Activated T-cell treated with anti-CD3 and anti-CD28 coated beads for 48 hours (primary cell): ENCODE measurements at places on chromosomes 12 and 14.
A peak's percentile ranks its signal among the peaks of the same experiment; 100 is the strongest.

DNA sequence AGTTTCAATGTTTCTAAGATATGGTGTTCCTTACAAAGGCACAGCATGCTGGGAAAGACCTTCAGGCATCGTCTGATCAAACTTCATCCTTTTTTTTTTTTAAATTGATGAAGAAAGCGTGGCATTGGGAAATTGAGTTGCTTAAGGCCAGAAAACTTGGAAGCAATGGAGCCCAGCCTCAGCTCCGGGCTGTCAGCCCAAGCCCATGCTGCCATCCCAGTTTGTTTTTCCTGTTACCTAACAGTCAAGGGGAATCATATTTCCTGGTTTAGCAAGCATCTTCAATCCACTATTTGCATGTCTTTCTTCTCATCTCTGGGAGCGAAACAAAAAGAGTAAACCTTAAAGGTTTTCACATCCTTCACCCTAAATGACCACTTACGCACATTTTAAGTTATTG is 200.2 kb downstream of the CHST11 start:
- no peak for DNase-seq

DNA sequence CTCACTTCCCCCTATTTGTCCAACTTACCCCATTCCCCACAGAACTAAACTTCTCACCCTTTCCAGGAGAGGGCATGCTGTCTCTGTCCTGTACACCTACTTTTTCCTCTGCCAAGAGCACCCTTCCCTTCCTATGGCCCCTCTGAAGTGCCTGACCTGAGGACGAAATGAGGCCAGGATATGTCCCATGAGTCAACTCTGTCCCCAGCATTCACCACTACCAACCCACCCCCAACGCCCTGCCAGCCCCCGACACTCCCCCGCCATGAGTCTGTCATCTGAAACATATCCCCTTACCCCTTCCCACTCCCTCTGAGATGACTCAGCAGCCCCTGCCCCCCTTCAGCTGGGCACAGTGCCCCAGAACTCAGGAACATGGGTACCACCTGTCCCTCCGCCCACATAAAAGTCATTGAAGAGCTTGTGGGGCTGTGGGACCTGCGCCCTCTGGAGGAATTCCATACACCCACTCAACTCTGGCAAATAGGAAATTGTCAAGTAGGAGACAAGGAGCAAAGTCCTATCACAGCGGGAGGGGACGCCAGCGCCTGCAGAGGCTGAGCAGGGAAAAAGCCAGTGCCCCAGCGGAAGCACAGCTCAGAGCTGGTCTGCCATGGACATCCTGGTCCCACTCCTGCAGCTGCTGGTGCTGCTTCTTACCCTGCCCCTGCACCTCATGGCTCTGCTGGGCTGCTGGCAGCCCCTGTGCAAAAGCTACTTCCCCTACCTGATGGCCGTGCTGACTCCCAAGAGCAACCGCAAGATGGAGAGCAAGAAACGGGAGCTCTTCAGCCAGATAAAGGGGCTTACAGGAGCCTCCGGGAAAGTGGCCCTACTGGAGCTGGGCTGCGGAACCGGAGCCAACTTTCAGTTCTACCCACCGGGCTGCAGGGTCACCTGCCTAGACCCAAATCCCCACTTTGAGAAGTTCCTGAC is 26.3 kb downstream of the ITGA7 start:
- no peak for DNase-seq

GRCh38 chr14:63949696-63950095 is 96.9 kb downstream of the SYNE2 start:
- DNase-seq: no peak

- DNase-seq: no peak
These were observed 2.8 kb downstream of the NFATC4 start for GRCh38 chr14:24370748-24371147.

GRCh38 chr12:29625359-29625953 is 128.0 kb upstream of the OVCH1 start:
- DNase-seq: no peak

DNA sequence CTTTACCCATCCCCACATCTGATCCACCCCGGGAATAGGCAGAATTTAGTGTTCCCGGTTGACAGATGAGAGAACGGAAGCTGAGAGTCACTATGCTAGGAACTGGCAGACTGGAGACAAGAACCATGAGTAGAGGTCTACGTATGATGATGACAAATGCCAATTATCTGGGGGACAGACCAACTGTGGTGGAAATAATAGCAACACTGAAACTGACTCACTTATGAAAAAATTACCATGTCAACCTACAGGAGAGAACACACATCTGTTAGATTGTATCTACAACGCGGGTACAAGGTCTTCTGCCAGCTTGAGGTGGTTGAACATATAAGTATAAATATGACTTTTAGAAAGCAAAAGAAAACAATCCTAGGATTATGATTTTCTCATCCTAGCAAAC is 15.4 kb upstream of the SELPLG start:
- DNase-seq: no peak

DNA sequence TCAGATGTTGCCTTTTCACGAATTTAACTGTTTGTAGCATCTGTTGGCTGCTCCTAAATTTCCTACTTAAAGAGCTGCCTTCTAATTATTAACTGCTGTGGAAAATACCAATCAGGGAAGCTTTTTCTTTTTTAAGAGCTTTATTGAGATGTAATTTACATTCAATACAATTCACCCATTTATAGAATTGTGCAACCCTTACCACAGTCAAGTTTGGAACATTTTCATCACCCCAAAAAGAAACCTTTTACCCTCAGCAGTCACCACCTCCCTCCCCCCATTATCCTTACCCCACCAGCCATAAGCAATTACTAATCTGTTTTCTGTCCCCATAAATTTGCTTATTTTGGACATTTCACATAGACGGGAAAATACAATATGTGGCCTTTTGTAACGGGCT is 1.4 kb downstream of the PCNX4 start:
- DNase-seq: no peak

DNA sequence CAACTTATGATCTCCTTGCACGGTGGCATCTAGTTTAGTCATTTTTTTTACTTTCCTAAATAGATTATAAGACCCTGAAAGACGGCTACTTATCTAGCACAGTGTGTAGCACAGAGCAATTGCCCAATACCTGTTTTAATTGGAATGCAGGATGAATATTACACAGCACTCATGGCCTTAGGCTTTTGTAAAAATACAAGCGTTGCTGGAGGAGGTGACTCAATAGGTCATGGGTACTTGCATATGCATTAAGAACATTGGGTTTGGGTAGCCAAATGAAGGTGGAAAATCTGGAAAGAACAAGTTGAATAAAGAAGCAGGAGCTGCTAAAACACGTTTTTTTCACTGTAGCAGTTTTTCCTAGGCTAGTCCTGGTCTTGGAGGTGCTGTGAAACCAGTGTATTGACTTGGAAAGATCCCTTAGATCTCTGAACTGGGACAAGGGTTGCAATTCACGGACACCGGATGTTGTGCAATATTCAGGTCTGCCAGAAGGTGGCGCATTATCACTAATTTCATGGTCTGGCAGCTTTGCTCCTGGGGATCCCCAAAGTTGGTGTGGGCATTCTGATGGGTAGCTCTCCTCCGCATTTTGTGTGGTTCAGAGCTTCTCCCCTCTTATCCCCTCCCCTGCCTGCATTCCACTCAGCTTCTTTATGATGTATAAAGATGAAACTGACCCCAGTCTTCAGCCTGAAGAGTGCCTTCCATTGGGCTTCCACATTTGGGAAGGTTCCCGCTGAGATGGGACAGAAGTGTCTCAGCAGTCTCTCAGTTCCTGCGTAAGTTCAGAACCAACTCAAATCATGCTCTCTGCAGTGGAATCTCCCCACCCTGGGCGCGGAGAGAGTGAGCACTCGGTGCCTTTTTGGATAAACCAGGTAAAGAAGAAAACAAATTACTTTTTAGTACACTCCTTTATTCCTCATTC is 278.3 kb downstream of the NRXN3 start:
- DNase-seq: peak; percentile 27

- no peak for DNase-seq
These were observed 70.0 kb upstream of the DICER1 start for GRCh38 chr14:95227279-95227860.

DNA sequence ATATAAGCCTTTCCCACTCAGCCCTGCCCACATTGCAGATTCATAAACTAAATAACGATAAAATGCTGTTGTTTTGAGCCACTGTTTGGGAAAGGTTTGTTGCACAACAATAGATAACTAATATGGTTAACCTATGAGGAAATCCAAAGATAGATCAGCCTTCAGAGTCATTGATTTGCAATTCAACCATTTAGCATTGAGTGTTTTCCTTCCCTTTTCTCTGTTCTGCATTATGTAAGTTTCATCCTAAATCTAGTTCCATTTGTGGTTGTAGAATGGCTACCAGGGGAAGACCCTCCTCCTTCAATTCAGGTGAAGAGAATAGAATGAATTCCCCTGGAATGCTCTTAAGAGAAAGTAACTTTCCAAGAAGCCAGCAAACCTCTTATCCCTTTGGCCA is 19.6 kb downstream of the TC2N start:
- no peak for DNase-seq

DNA sequence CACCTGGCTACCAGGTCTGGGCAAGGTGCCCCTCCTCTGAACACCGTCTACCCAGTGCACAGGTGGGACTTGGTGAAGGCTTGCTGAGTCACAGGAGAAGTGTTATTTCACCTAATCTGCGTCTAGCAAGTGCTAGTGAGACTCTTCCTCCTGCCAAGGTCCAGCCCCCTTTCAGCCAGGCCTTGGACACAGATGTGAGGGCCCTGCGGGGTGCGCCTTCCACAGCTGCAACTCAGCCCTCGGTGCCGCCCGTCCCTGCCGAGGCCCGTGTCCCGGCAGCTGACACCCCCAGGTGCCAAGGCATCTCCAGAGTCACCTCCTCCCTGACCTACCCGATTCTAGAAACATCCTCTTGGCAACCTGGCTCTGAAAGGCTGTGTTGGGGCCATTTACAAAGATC is 55.1 kb downstream of the PRIMA1 start:
- no peak for DNase-seq

DNA sequence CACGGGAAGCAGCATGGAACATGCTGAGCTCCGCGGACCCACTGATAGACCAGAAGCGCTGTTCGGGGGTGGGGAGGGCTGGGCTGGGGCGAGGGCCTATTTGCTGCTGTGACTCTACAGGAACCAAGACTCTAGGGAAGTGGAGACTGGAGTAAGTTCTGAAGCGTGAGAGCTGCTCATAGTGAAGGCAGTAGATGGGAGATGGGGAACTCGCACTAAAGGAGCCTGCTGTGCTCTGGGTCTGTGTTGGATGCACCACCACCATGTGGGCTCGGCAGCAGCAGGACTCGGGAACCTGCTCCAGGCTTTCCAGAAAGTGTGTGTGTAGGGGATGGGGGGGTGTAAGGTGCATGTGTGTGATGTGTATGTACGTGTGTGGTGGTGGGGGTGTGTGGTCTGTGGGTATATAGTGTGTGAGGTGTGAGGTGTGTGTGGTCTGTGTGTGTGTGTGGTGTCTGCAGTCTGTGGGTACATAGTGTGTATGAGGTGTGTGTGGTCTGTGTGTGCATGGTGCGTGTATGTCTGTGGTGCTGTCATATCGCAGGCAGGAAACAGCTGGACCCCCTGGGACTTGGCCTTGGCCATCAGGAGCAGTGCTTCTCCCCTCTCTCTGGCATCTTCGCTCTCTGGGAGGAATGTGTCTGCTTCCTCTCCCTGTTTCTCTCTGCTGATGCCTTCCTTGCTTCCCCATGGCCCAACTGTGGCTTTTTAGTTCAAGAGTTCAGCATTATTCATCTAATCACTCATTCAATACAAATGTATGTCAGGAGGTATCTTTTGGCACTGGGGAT is 378.9 kb downstream of the FUT8 start:
- no peak for DNase-seq

GRCh38 chr14:79734151-79734550 is 477.2 kb downstream of the DIO2 start:
- no peak for DNase-seq

- DNase-seq: no peak
These were observed 65.5 kb downstream of the RASSF3 start for GRCh38 chr12:64675795-64676194.

DNA sequence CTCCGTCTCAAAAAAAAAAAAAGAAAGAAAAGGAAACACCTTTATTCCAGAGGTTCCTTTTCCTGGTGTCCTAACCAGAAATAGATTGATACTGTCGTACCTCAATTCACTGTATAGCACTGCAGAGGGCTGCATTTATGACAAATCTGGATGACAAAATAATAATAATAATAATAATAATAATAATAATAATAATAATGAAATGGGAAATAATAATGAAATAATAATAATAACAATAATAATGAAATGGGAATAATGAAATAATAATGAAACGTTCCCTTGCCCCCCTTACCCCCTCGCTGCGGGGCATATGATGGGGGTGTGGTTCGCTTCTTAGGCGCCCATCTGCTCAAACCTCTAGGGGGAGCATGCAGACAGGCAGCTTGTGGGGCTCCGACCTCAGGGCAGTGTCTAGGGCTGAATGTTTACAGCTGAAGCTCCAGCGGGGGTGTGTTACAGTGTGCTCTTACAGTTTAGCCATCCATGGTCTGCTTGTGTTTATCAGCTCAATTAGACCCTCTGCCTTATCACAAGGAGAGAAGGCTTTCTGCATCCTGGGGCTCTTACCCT is 1088.3 kb upstream of the SEL1L start:
- no peak for DNase-seq

GRCh38 chr12:103734863-103735262 is 106.2 kb downstream of the NT5DC3 start:
- DNase-seq: no peak

GRCh38 chr12:113334786-113335539 is at the start of gene SLC8B1:
TSS of gene SLC8B1 (minus strand) at chr12:113335109. CDS start at chr12:113332878, 2,231 bp downstream.
- DNase-seq: peak; percentile 91

GRCh38 chr14:102957222-102957621 is 34.8 kb downstream of the AMN start:
- no peak for DNase-seq

DNA sequence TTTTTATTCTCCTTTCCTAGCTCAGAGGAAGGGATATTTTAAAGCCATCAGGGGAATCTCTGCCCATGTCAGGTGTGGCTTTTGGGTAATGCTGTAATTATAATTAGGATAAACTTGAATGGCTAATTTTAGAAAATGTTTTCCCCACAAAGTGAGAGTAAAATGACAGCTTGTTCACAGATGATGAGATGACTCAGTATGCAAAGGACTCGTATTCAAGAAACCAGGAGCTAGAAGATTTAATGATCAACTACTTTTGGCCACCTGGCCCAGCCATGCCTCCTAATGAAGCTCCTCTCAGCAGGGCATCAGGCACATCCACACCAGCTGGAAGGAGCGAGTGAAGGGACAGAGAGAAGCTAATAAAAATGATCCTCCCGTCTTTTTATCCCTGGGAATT is 29.0 kb upstream of the PLEKHG7 start:
- DNase-seq: no peak

GRCh38 chr12:121093487-121093891 is 39.2 kb upstream of the P2RX7 start:
- DNase-seq: no peak

GRCh38 chr12:84912198-84913128 is at the start of gene SLC6A15:
TSS of gene SLC6A15 (minus strand) at chr12:84912799. CDS start at chr12:84892120, 20,679 bp downstream.
- DNase-seq: peak; percentile 15
